ENCODE measurements at places on chromosomes 3 and 15.
A peak's percentile ranks its signal among the peaks of the same experiment; 100 is the strongest.

GRCh38 chr3:107795514-107796094 lies 272.8 kb downstream of the BBX start:
- DNase-seq = no peak

- no peak for DNase-seq
Measured at GRCh38 chr3:21238661-21239060, 512.3 kb downstream of the ZNF385D start.

- no peak for DNase-seq
Measured at GRCh38 chr3:35263477-35263876, 375.8 kb upstream of the ARPP21 start.

DNA sequence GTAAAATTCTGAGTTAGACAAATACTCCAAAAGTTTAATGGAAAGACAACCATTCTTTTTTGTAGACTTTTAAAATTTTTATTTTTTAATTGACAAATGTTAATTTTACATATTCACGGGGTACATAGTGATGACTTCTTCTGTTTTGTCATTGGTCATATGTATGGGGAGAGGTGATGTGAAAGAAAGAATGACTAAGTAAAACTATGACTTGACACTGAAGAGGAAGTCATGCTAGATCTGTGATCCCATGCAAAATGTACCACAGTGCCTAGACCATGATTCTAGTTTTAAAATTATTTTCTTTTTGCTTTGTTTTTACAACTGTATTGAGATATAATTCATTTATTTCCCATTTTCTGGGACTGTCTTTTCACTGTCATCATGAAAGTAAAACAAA lies 281.6 kb downstream of the MBNL1 start:
- no peak for DNase-seq

DNA sequence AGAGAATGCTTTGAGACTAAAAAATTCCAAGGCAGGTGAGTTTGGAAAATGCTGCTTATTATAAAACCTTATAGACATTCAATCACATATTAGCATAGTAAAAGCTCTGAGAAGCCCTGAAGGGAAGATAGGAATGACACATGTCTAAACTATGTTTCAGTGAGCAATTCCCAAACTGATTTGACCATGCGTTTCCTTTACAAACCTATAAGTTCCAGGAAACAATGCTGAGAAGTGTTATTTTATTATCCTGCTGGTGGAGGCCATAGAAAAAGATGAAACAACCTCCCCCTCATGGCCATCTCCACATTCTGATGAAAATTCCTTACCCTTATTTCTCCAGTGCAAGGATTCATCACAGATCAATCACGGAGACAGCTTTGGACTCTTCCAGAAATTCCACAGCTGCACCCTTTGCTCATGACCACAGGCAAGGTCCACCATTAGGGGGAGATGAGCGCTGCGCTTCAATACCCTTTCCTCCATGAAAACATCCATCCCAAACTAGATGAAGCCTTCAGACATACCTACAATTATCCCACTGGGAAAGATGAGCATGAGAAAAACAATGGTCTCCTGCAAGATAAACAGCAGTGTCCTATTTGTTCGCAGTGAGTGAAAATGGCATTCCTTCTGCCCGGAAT lies 372.1 kb downstream of the MAGI1 start:
- no peak for DNase-seq

- DNase-seq = no peak
Measured at GRCh38 chr3:37906734-37907282, 45.1 kb downstream of the CTDSPL start.

DNA sequence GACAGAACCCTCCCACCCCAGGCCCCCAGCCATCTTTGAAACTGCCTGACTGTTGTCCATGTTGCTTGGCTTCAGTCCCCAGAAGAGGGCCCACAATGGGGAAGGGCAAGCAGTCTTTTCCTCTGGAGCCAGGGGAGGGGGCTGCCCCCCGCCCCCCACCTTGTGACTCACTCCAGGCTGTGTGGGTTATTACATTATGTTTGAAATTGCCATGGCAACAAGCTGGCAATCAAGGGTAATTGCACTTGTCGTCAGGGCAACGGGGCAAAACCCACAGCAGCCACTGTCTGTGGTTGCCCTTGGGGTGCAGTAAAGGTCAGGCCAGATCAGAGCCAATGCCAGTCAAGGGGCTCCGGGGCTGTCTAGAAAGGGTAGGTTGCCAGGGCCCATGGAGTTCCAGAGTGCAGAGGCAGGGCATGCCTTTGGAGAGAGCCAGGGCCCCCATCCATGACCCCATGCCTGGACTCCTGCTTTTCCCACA lies 3.1 kb upstream of the CAMKV start:
- peak; percentile 23 for DNase-seq

DNA sequence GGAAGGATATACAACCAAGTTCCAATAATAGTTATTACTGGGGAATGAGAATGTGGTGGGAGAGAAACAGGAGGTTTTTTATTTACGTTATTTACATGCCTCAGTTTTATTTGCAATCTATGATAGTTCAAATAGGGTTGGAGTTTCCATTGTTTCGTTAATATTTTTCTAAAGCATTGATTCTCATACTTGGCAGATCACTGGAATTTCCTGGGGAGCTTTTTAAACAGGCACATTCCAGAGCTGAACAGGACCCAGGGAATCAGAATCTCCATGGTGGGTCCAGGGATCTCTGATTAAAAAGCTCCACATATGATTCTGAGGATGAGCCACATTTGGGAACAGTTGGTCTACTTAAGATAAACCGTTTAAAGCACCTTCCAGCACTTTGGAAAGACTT lies 123.9 kb downstream of the IL20RB start:
- no peak for DNase-seq

DNA sequence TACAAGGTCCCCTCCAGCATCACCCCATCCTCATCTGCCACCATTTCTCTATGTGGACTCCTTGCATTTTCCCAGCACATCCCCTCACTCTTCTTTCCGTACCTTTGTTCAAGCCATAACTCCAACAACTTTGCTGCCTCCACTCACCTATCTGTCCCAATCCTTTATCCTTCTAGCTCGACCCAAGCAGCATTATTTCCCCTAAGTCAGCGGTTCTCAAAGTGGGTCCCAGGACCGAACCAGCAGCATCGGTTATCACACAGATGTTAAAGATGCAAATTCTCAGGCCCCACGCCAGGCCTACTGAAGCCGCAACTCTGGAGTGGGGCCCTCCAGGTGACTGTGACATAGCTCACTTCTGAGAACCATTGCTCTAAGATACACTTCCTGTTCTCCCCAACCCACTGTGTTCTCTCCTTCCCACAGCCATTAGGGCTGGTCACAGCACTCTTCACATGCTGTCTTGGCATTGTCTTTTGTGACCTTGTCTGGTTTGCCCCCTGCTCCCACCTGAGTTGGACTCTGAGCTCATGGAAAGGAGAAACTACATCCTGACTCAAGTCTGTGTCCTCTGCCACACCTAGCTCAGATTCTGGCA lies 56.2 kb downstream of the AAGAB start:
- no peak for DNase-seq

- DNase-seq = no peak
Measured at GRCh38 chr15:98812716-98813446, 164.5 kb downstream of the IGF1R start.

- no peak for DNase-seq
Measured at GRCh38 chr3:14330508-14330907, 71.9 kb upstream of the SLC6A6 start.

Measured in stimulated activated CD4-positive, alpha-beta T cell treated with anti-CD3 and anti-CD28 coated beads, Interleukin-15, amount 100 ng/mL, for 24 hours (primary cell).